ENCODE measurements at places on chromosomes 1 and 21.

DNA sequence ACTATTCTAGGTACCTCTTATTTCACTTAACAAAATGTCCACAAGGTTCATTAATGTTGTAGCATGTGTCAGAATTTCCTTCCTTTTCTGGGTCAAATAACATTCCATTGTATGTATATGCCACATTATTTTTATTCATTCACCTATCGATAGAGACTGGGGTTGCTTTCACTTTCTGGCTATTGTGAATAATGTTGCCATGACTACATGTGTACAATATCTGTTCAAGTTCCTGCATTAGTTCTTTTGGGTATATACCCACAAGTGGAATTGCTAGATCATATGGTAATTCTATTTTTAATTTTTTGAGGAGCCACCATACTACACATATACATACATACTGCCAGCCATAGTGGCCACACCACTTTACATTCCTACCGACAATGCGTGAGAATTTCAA is 158.4 kb downstream of the ZZZ3 start:
- DNase-seq = no peak

GRCh38 chr1:64287071-64287470 is 83.6 kb downstream of the UBE2U start:
- no peak for DNase-seq

DNA sequence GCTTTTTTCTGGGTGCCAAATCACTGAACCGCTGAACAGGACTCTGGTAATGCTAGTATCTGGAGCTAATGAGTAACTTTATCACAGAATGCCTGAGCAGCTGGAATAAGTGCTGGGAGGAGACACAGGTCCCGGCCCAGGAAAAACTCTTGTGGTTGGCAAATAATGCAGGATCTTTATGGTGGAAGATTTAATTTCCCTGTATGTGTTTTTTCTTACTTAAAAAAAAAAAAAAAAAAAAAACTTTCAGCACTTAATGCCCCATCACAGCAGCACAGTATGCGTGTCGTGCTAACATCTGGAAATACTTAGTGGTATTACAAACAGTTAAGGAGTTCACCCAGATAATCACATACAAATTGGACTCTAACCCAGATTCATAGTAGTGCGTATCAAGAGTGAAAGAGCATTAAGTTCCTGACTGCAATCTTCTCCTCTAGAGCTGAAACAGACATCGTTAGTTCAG is 220.7 kb downstream of the TOMM20 start:
- no peak for DNase-seq

GRCh38 chr1:77976433-77977076 is 2.3 kb downstream of the FUBP1 start:
- DNase-seq = no peak

- no peak for DNase-seq
Observed at GRCh38 chr1:47184822-47185677, 4.8 kb downstream of the PDZK1IP1 start.

GRCh38 chr1:165647517-165647916 is 16.5 kb downstream of the MGST3 start:
- DNase-seq = no peak

GRCh38 chr1:66367369-66367768 is 166.6 kb upstream of the SGIP1 start:
- no peak for DNase-seq

DNA sequence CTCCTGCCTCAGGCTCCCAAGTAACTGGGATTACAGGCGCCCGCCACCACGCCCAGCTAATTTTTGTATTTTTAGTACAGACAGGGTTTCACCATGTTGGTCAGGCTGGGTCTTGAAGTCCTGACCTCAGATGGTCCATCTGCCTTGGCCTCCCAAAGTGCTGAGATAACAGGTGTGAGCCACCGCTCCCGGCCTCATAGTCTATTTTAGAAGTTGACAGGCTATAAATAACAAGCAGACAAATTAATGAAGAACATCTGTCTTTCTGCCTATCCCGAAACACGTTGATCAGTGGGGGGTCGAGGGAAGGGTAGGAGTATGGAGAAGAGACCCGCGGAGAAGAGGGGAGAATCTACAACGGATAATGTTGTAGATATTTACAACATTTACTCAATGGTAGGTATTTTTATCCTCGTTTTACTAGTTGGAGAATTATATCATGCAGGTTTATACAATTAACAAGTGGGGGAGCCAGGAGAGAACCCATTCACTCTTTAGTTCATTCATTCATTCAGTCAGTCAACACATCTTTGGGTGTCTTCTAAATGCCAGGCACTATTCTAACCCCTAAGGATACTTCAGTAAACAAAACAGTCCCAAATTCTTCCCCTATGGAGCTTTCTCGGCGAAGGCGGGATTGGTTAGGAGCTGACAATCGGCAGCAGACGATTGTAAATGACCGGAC is 497 bp upstream of the IFNAR2 start:
- DNase-seq = no peak

DNA sequence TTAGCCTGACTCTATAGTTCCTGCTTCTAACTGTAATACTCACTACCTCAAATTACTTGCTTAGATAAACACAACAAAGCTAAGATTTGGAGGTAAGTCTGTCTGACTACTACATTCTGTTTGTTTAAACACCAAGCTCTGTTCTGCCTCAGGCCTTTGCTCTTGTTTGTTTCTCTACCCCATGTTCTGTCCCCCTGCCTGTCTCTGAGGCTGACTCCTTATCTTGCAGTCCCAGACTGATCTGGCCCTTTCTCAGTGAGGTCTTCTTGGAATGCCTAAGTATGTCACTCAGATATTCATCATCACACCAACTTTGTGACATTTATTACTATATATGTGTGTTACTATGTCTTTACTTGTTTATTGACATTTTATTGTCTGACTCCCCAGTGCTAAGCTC is 425.5 kb downstream of the LMO4 start:
- DNase-seq = no peak

GRCh38 chr1:93865253-93865652 is 13.8 kb downstream of the DNTTIP2 start:
- DNase-seq = no peak

DNA sequence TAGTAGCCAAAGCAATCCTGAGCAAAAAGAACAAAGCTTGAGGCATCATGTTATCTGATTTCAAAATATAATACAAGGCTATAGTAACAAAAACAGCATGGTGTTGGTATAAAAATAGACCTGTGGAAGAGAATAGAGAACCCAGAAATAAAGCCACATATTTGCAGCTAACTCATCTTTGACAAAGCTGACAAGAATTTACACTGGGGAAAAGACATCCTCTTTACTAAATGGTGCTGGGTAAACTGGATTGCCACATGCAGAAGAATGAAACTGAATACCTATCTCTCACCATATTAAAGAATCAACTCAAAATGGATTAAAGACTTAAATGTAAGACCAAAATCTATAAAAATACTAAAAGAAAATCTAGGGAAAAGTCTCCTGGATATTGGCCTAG is 59.5 kb upstream of the CD55 start:
- no peak for DNase-seq

- no peak for DNase-seq
Observed at GRCh38 chr1:213414911-213415310, 363.9 kb downstream of the RPS6KC1 start.

GRCh38 chr21:22235866-22236590 is 1237.8 kb downstream of the NCAM2 start:
- no peak for DNase-seq

DNA sequence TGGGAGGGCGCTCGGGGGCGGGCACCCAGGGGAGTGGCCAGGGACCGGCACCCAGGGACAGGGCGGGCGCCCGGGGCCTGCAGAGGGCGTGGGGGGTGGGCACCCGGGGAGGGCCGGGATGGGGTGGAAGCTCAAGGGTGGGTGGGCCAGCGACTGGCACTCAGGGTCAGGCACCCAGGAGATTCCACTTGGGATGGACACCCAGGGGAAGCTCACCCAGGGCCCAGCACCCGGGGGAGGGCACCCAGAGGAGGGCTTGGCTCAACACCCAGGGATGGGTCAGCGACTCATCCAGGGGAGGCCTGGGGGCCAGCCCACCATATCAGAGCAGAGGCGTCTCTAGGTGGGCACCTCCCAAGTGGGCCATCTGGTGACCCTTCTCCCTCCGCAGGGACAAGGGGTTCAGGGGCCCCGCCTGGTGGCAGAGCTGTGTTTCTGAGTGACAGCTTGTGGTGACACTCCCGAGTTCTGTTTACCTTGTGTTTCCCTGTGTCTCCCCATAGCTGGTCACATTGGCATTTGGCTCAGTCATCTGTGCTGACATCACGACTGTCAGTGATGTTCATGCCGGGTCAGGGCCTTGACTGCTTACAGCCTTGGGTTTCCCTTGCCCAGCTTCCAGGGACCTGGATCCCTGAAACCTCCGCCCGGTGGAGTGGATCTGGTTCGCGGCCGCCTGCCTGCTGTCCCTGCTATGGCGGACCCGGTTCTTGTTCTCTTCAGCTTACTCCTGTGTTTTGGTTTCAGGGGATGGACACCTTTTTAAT is 749 bp downstream of the IBA57 start:
- DNase-seq = peak; percentile 80

- DNase-seq = no peak
Observed at GRCh38 chr1:199218533-199218932, 579.7 kb downstream of the PTPRC start.

DNA sequence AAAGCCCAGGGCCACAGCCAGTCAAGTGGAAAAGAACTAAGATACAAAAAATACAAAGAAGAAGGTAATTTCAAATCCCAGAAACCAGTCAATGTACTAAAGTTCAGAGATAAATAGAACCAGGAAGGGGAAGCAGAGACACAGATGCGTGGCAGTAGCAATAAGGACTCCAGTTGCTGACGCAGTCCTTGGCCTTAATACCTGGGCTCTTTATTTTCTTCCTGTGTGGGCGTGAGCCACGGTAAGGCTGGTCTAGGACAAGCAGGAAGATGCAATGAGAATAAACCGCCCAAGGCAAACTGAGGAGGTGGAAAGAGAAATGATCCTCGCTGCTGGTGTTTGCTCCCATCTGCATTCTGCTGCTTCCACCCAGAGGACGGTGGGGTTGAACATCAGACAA is 65.6 kb upstream of the PLXNA2 start:
- DNase-seq = no peak

DNA sequence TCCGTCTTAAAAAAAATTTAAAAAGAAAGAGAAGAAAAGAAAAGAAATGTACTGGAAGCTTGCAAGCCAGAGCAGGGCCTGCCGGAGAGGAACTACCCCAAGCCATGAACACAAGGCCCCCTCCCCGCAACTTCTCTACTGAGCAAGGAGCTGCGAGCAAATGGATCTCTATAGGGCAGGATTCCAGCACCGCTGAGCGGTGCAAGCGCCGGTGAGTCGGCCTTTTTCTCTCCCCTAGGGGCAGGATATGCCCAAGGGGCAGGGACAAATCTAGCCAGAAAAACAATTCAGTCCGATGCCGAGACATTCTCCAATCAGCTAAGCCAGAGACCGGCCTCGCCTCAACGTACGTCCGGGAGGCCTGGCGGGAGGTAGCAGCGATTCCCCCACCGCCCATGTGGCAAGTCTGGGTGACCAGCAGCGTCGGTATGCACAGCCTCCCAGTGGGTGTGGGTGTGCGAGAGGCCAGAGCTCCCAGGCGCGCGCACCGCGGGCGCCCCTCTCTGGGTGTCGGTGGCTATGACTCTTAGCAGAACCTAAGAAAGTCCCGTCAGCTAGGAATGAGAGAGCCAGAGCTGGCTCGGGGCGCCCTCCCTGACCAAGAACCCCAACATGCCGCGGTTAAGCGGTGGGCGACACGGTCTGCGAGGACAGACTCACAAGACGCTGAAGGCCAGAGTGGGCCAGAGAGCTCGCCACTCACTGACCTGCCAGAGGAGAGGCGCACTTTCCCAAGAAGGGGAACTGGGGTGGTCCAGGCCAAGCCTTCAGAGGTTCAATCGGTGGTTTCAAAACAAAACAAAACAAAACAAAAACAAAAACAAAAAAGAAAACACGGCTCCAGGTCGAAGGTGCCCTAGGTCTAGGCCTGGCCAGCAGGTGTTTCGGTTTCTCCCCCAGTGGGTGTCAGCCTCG is 1.9 kb downstream of the CSMD2 start:
- peak; percentile 40 for DNase-seq

GRCh38 chr1:37471345-37472231 is 2.8 kb upstream of the ZC3H12A start:
- peak; percentile 83 for DNase-seq

- no peak for DNase-seq
Observed at GRCh38 chr1:54814126-54814498, 13.0 kb upstream of the TTC22 start.

DNA sequence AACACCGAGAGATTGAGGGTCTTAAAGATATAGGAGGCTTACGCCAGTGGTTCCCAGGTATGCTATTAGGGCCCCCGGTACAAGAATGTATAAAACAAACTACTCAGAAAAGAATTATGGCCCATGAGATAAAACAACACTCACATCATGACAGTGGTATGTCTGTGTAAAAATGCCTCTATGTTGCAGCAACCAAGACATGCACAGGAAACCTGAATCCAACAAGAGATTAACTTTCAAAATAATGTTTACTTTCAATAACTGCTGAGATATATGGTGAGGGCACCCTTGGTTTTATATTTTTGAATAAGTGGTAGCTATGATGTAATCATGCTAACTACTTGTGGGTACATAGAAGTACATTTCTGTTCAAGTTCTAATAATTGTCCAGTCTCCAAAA is 74.9 kb downstream of the PUM1 start:
- DNase-seq = no peak

GRCh38 chr1:83593073-83593472 is 405.9 kb downstream of the TTLL7 start:
- no peak for DNase-seq

DNA sequence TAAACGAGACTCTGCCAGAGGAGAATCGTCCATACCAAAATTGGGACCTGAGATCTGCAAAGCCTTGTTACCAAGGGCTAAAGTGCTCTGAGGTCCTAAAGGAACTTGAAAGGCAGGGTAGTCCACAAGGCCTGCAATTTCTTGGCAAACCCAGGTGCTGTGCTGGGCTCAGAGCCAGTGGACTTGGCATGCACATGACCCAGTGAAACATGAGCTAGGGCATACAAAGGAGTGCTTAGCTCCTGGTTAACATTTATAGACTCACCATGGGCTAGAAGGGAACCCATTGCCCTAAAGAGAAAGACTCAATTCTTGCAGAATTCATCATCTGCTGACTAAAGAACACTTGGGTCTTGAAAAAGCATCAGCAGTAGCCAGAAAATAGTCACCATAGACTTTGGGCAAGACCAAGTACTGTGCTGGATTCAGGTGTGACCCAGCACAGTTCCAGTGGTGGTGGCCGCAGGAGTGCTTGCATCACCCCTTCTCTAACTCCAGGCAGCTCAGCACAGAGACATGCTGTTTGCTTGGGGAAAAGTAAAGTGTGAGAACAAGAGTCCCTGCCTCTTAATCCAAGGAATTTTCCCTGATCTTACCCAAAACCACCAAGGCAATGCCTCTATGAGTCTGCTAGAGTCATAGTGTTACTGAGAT is 1069.4 kb upstream of the ADGRL2 start:
- no peak for DNase-seq

- peak; percentile 32 for DNase-seq
Observed at GRCh38 chr1:175129644-175129996, 62.0 kb downstream of the TNN start.

Measured in suppressor macrophage treated with lipopolysaccharide for 4 hours (primary cell).